GOT3 (cell line): ENCODE measurements at places on chromosomes 13 and 19.

GRCh38 chr19:14614099-14614412, 31.2 kb downstream of the CLEC17A start:
- DNase-seq: no peak

DNA sequence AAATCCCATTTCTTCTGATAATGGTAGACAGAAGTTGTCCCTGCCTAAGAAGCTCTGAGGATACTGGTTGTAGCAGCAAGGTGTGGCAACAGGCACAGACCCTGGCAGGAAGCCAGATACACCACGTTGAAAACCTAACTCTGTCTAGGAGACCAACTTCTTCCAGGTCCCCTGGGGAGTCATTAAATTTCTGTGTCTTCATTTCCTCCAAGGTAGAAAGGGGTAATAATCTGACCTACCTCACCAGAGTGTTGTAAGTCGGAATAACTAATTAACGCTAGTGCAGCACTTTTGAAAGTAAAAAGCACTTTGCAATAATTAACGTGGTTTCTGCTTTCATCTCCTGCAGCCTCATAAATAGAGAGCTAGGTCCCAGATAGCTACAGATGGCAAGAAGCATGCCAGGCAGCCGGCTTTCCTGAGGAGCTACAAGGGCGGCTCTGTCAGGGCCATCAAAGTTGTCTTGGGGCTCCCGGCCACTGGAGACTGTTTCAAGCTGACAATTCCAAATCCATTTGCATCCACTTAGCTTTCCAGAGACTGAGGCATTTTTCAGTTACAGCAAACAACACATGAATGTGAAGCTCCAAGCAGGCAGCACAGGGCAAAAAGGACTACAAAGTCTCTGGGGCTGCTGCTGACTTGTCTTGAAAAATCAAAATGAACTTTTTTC, 176.2 kb downstream of the FOXO1 start:
- no peak for DNase-seq

- no peak for DNase-seq
Measured at GRCh38 chr19:55242517-55242916, 14.0 kb upstream of the TMEM86B start.

- no peak for DNase-seq
Measured at GRCh38 chr13:53357582-53357981, 329.0 kb downstream of the OLFM4 start.

- DNase-seq: no peak
Measured at GRCh38 chr13:84137292-84137691, 255.0 kb upstream of the SLITRK1 start.

GRCh38 chr13:100098445-100099116, 9.7 kb downstream of the PCCA start:
- DNase-seq: no peak

DNA sequence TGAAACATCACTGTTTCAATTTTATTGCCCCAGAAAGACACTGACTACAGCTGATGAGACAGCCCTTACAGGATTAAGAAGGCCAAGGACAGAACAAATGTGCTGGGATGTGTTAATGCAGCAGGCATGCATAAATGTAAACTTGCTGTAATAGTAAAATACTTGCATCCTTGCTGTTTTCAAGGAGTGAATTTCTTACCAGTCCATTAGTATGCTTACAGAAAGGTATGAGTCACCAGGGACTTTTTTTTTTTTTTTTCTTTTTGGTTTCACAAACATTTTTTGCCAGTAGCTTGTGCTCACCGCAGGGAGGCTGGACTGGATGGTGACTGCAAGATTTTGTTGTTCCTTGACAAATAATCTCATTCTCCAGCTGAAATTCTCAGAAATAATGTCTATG, 55.1 kb downstream of the GPR180 start:
- DNase-seq: peak; percentile 99

GRCh38 chr13:110471833-110472162, 89.7 kb downstream of the RAB20 start:
- no peak for DNase-seq

- DNase-seq: no peak
Measured at GRCh38 chr13:97179501-97179900, 42.6 kb upstream of the MBNL2 start.
